ENCODE measurements at places on chromosomes 7 and 10.
A peak's percentile ranks its signal among the peaks of the same experiment; 100 is the strongest.

DNA sequence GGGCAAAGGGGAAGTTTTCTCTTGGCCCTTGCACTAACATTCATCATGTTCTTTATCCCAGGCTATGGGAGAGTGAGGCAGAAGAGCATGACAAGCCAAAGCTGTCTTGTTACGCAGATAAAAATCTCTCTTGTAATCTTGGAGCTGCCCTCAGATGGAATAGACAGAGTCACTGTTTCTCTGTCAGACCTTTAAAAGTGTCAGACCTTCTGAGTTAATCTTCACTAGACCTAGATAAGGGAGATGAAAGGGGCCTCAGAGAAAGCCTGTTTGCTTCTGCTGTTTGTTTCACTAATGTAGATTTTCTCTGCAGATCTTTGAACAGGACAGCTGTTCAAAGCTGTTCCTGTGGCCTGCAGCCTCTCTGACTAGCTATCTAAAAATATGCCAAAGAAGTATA lies 112.9 kb downstream of the KIF20B start:
- ATAC-seq = no peak

- no peak for ATAC-seq
These were observed 170.4 kb downstream of the SUGCT start for GRCh38 chr7:40305229-40305628.

DNA sequence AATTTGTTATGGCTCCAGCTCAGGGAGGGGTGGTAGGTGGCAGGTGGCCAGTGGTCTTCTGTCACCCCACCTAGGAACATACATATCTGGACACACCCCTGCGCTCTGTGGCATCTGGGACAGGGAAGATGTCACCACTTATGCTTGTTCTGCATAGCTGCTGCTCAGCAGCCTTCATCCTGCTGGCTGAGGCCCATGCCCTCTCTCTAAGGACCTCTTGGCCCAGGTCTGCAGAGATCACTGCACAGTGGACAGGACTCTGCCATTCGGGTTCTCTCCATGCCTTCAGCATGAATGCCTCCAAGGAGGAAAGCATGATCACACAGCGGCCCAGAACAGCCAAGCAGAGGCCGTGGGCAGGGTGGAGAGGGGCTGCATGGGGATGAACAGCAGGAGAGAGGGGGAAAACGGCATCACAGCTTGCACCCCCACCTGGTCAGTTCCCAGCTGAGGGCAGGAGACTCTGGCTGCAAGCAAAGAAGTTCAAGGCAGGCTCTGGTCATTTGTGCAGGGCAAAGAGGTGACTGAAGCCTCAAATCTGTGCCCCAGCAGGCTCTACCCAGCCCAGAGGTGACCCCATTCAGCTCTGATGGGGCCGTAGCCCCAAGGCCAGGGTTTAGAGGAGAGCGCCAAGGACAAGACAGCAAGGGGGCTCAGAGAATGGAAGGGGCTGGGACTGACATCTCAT lies 47.8 kb upstream of the GDF10 start:
- no peak for ATAC-seq

DNA sequence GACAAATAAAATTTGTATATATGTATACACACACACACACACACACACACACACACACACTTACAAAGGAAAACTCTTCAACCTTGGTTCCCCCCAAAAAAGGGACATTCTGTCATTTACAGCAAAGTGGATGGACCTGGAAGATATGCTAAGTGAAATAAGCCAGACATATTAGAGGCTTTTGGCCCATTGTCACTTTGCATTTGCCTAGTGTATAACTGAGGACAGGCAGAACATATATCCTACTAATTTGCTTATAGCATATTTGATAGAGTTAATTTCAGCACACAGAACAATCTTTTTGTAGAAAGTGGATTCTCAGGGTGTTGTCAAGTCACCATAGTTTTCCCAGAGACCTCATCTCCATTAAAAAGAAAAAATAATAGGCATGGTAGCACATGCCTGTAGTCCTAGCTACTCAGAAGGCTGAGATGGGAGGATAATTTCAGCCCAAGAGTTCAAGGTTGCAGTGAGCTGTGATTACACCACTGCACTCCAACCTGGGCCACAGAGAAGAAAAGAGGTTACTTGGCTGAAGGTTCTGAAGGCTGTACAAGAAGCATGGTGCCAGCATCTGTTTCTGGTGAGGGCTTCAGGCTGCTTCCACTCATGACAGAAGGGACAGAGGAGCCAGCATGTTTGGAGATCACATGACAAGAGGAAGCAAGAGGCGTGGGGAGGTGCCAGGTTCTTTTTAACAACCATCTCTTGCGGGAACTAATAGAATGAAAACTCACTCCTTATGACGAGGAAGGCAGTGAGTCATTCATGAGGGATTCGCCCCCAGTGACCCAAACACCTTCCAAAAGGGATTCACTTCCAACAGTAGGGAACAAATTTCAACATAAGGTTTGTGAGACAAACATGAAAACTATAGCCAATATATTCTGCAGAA lies 135.6 kb downstream of the TMEM168 start:
- peak; percentile 82 for ATAC-seq

DNA sequence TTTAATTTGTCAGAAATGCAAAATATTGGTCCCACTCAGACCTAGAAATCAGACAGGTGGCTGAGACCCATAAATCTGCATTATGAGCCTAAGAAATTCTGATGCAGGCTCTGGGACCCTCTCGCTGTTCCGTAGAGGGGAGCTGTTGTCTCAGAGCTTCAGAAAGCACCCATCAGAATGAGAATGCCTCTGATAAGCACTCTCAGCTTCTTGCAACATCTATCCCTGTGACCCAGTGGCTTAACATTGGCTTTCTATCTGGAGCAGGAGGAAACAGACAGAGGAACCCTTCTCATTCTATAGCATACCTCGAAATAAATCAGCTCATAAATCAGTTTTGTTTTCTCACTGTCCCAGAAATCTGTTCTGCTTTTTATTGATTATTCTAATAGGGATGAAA lies 184.6 kb upstream of the SP4 start:
- ATAC-seq = no peak

GRCh38 chr10:97981816-97982215 lies 48.6 kb downstream of the CRTAC1 start:
- no peak for ATAC-seq

DNA sequence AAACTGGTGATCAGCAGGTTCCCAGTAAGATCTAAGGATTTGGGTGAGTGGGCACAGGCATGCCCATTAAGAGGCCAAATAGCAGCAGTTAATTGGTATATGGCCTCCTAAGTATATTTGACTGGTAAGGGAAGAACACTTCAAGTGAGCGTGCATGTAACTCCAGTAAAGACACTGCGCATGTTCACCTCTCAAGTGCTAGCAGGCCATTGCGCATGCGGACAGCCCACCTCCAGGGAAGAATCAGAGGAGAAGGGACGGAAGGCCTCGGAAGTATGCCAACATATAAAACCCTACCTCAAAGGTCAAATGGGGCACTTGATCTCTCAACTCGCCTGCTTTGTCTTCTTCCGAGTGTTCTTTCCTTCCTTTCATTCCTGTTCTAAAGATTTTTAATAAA lies 118.0 kb downstream of the ARL5B start:
- no peak for ATAC-seq

GRCh38 chr10:34295142-34295548 lies 520.0 kb downstream of the PARD3 start:
- ATAC-seq = no peak

DNA sequence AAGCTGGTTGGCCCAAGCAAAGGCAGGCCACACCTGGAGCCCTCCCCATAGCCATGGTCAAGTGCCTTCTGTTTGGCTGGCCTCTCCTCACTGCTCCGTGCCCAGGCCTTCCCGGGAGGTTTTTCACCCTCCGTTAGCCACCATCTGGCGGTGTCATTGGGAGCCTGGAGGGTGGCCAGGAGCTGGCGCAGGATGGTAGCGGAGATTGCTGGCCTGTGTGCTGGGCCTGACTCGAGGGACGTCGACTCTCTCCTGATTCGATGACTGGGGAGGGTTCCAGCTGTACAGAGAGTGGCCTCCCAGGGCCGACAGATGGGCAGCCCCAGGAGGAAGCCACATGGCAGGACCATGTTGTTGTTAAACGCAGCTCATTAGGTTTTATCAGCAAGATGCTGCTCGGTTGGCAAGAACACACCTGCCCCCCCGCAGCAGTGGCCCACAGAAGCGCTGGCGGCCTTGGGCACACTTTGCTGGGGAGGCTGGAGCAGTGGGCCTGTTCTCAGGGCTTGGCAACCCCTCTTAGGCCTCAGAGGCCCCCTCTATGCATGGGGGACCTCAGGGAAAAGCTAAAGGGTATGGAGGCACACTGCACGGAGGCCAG lies 64.0 kb upstream of the CACUL1 start:
- ATAC-seq = peak; percentile 74

- peak; percentile 47 for ATAC-seq
These were observed 10.6 kb upstream of the LYZL2 start for GRCh38 chr10:30639946-30640786.

GRCh38 chr7:66181329-66181728 lies 23.8 kb upstream of the TPST1 start:
- no peak for ATAC-seq

GRCh38 chr7:48611993-48612392 lies 312.4 kb upstream of the CDC14C start:
- no peak for ATAC-seq

DNA sequence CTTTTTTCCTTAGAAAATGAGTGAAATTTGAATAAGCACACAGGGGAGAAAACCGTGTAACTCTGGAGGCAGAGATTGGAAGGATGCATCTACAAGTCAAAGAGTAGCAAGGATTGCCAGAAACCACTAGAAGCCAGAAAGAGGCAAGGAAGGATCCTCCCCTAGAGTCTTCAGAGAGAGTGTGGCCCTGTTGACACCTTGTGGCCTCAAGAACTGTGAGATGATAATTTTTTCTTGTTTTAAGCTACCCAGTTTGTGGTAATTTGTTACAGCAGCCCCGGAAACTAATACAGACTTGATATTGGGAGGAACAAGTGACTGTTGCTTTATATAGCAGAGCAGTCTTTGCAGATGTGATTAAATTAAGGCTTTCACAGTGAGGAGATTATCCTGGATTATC lies 3.6 kb upstream of the GIMAP7 start:
- ATAC-seq = no peak

GRCh38 chr10:28594406-28594805 lies 61.5 kb downstream of the WAC start:
- ATAC-seq = no peak

- no peak for ATAC-seq
These were observed 76.4 kb downstream of the MAGI2 start for GRCh38 chr7:79377097-79377496.

- ATAC-seq = peak; percentile 47
These were observed 13.4 kb downstream of the LRRC17 start for GRCh38 chr7:102925976-102926782.

- peak; percentile 94 for ATAC-seq
These were observed 145.1 kb downstream of the SEMA3D start for GRCh38 chr7:85041605-85042216.

DNA sequence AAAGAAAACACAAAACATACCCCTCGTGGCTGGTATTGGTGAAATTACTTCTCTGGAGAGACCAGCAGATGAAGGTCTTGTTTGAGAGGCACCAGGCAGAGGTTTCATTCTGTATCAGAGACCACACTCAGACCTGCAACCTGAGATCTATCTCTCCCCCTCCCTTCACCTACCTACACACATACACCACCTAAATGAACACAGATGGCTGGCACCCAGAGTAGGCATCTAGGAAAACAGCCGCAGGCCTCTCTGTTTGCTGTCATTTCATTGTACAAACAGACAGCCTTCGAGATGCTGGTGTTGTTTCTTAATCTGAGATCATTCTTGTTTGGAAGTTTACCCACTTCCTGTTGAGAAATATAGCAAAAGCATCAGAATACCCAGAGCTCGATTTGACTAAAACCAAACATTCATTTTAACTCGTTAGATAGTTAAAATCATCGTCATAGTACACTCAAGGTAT lies 173.9 kb upstream of the SLC25A13 start:
- ATAC-seq = peak; percentile 41

DNA sequence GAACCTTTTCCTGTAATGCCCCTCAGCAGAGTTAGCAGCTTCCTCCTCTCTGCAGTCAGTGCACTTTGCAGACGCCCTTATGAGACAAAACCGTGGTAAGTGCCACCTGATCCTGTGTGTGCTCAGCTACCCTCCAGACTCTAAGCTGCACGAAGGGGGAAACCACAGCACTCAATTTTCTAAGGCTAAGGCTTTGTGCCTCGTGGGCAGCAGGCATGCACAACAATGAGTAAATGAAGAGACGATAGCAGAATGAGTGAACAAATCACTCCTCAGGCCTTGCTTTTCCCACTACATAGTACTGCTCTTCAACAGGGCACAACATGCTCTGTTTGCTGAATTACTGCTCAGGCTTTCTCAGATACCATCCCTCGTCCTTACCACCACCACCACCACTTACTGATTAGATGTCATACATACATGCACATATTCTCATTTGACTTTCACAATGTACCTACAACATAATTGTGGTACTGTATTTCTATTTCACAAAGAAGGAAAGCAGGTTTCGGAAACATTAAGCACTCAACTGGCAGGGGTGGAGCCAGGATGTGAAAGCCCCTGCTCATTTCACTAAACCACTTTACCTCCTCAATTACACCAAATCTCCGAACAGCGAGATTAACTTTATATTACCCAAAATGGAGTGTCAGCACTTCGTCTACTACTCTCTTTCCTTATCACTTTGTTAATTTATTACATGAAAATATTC lies 85.4 kb downstream of the ICA1 start:
- ATAC-seq = peak; percentile 25

GRCh38 chr7:18829858-18830285 lies 287.6 kb downstream of the TWIST1 start:
- peak; percentile 86 for ATAC-seq

DNA sequence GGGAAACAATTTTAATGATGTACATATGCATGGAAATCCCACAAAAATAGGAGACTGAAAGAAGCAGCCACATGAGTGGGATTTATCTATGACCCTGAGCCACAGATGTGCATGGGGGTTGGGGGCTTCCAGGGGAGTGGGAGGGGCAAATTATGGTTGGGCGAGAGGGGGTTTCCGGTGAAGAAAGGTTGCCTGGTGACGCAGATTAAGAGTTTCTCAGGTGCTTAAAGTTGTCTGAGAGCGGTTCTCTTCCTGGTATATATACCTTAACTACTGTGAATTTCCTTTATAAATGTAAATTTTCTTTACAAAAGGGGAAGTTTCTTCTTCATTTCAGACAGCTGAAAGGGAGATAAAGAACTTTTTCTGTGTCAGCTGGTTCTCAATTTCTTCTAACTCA lies 273.6 kb upstream of the PITRM1 start:
- no peak for ATAC-seq

- peak; percentile 62 for ATAC-seq
These were observed 229.7 kb downstream of the CDK14 start for GRCh38 chr7:90825779-90826178.
